ENCODE measurements at places on chromosomes 6 and 20.

- DNase-seq: peak; percentile 68
Measured at GRCh38 chr20:59222253-59223181, 58.9 kb downstream of the ZNF831 start.

GRCh38 chr6:49462599-49462926 lies 490 bp downstream of the MMUT start:
- DNase-seq: no peak

- DNase-seq: peak; percentile 51
Measured at GRCh38 chr6:71012866-71013469, 56.1 kb upstream of the B3GAT2 start.

DNA sequence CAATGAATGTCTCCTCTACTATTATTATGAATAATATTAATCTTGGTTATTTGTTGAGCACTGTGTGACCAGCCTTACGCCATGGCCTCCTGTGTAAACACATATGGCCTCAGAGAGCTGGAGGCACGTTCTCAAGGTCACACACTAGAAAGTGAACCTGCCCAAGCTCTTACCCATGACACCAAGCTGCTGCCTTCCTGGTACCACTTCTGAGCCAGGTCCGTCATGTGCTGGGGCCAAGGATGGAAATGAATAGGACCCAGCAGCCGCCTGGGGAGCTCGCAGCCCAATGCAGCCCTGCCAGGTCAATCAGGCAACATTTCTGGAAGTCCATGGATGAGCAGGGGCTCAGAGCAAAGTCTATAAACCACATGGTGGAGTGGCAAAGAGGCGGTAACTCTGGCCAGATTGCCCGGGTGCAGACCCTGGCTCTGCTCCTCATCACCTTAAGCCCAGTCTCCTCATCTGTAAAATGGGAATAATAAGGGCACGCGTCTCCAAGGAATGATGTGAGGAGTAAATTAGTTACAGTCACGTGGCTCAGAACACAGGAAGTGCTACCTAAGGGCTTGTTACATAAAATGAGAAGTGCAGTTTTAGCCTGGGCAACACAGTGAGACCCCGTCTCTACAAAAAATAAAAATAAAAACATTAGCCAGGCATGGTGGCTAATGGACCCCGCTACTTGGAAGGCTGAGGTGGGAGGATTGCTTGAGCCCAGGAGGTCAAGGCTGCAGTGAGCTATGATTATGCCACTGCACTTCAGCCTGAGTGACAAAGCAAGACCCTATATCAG lies 61.5 kb downstream of the JPH2 start:
- DNase-seq: no peak

GRCh38 chr20:57439432-57439831 lies 48.2 kb downstream of the RBM38 start:
- peak; percentile 62 for DNase-seq

GRCh38 chr20:36984257-36984638 lies 32.7 kb upstream of the SAMHD1 start:
- DNase-seq: no peak

GRCh38 chr6:53645859-53646258 lies 19.7 kb downstream of the KLHL31 start:
- no peak for DNase-seq

- no peak for DNase-seq
Measured at GRCh38 chr6:31560697-31561058, 11.4 kb upstream of the LTA start.

- no peak for DNase-seq
Measured at GRCh38 chr6:64890609-64891008, 816.4 kb downstream of the EYS start.

- DNase-seq: no peak
Measured at GRCh38 chr6:9789201-9789600, 625.7 kb downstream of the TFAP2A start.

- DNase-seq: no peak
Measured at GRCh38 chr20:57464642-57465211, 60.2 kb downstream of the CTCFL start.

GRCh38 chr20:17654649-17655285 lies 27.3 kb downstream of the RRBP1 start:
- no peak for DNase-seq

- no peak for DNase-seq
Measured at GRCh38 chr20:31860390-31861134, 9.8 kb downstream of the DUSP15 start.

DNA sequence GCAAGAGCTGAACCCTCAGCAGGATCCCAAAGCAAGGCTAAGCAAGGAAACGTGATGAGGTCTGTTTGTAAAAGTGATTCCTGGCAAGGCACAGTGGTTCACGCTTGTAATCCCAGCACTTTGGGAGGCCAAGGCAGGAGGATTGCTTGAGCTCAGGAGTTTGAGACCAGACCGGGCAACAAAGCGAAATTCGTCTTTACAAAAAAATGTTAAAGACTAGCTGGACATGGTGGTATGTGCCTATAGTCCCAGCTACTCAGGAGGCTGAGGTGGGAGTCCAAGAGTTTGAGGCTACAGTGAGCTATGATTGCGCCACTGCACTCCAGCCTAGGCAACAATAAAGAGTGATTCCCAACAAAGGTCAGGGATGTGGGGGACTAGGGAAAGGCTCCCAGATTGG lies 4.1 kb upstream of the XKR7 start:
- DNase-seq: no peak

DNA sequence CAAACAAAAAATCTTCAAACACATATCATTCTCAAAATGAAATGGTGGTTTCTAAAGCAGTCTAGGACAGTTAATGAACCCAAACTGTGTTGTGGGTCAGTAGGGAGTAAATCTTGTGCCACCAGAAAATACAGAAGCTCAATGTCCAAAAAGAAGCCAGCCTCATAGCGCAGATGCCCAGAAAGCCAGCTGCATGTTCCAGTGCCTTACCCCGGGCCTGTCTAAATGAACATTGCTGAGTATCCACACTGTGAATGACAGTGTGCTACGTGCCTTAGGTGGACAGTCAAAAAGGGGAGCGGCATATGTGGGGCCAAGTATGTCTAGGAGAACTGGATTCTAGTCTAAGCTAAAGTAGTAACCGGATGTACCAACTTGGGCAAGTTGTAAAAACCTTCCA lies 10.9 kb downstream of the FYN start:
- DNase-seq: peak; percentile 46

GRCh38 chr6:148760568-148761526 lies 14.0 kb downstream of the UST start:
- DNase-seq: peak; percentile 48

DNA sequence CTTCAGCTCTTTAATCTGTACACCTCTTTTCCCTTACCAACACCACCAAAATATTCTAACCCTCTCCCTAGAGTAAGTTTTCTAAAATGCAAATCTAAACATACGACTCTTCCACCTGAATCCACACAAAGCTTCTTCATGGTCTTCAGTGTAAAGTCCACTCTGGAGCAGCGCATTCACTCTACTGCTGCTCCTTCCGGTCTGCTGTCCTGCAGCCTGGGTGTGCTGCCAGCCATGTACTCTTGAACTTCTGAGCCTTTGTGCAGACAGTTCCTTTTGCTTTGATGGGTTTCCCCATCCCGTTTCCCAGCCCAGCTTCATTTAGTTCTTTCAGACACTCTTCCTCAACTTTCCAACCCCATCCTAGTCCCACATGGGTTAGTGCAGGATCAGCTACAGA lies 108.7 kb upstream of the SGK1 start:
- DNase-seq: no peak

GRCh38 chr6:9646342-9647070 lies 768.4 kb downstream of the TFAP2A start:
- peak; percentile 2 for DNase-seq

DNA sequence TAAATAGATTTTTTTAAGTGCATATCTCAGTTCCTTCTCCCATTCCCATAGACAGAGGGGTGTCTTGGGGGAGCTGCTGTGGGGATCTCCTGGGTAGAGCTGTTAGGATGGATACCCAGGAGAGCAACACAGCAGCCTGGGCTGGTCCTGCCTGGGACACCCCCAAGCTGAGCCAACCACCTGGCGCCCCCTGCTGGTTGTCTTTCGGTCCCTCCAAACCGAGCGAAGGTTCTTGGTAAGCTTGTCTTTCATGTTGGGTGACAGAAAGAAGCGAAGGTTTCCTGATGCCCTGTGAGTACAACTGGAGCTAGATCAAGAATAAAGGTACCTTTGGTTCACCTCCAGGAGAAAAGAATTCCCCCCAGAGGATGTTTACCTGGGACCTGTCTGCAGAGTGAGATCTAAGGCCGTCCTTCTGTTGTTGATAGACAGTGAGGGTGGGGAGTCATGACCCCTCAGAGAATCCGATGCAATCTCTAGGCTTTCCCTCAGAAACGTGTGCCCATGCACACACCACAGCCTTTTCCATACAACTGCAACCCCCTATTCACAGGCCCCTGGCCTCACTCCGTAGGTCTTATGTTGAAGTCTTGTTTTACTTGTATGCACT lies 50.8 kb downstream of the SNX9 start:
- peak; percentile 69 for DNase-seq

GRCh38 chr20:35729283-35729807 lies 12.7 kb downstream of the RBM39 start:
- no peak for DNase-seq

GRCh38 chr6:56370127-56370540 lies 122.8 kb upstream of the COL21A1 start:
- DNase-seq: no peak

DNA sequence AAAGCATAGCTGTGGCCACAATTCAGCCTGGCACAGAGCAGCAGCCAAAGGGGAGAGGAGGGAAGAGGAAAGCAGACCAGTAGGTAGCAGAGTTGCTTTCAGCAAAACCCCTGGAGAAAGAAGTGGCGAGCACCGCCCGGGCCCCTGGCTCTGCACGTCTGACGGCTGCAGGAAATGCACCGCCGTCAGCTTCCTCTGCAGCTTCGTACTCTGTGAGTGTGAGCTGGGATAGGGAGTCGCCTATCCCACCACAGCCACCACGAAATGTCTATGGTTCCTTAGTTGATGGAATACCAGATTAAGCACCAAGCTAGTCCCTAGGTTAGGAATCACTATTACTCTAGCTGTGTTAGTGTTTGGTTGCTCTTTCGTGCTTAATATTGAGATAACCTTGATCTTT lies 79.9 kb upstream of the NAA20 start:
- DNase-seq: no peak

- DNase-seq: no peak
Measured at GRCh38 chr6:146944809-146945208, 259.4 kb upstream of the STXBP5 start.

GRCh38 chr6:87574237-87574804 lies 15.5 kb downstream of the RARS2 start:
- DNase-seq: no peak

- no peak for DNase-seq
Measured at GRCh38 chr20:59787538-59787890, 145.9 kb downstream of the SYCP2 start.

- DNase-seq: no peak
Measured at GRCh38 chr20:1370548-1371110, 22.2 kb downstream of the FKBP1A start.

DNA sequence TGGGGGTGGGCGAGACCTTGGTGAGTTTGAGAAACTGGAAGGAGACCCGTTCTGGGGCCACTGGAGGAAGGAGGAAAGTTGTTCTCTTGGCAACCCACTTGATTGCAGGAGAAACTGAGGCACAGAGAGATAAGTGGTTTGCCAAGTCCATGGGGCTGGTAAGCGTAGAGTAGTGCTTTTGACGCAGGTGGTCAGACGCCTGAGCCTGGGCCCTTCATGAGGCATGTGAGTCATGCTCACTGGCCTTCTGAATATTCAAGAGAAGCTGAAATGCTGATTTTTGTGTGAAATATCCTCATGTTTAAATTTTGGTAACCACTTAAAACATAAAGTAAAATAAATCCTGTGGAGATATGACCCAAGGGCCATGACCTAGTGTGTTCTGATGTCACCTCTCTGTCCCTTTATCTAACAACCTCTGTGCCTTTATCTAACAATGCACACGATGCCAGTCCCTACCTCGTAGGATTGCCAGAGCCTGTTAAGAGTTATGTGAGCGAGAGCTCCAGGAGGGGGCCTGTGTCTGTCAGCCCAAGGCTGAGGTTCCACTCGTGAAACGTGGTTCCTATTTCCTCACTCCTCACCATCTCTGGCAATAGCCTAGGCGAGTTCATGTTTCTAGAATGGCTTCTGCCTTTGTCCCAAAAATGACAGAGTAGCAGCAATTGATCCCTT lies 32.8 kb upstream of the PMEPA1 start:
- DNase-seq: no peak

DNA sequence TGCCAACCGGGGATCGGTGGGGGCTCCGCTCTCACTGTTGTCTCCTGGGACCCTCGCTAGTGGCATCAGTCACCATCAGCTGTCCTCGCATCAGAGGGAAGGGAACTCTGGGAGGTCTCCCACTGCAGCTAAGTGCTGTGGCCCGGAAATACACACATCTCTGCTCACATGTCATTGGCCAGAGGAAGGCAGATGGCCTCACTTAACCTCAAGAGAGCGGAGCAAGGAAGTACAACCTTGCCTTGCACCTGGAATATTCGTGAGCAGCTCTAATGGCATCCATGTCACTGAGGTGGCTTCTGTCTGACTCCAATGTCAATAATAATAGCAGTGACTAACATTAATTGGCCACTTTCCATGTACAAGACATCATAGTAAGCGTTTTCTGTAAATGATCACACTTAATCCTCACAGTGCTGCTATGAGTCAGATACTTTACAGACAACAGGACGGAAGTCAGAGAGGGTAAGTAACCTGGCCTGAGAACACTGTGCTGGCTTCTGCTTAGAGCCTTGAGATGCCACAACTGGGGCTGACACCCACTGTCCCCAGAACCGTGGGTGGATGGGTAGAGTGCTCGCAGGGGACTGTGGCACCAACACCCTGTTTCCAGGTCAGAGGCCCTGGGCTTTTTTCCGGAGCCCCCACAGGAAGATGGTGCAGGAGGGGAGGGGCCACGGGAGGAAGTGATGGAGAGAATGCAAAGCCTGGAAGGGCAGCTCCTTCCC lies 6.0 kb downstream of the LHFPL5 start:
- DNase-seq: no peak

- no peak for DNase-seq
Measured at GRCh38 chr6:134420614-134421181, 102.8 kb upstream of the SGK1 start.

DNA sequence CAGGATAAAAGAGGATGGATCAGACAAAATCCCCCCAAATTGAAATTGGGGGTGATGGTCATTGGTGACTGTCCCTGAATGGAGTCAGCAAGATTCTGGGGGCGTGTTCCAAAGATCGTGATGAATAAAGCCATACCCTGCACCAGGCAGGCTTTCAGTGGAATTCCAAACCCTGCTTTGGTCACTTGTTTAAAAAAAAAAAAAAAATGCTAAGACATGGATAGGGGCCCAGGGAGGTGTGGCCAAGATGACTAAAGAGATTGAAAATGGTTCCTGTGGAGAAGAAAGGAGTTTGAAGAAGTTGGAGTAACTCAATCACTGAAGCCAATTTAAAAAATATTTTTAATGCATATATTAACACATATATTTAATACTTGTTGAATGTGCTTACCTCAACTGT lies 161.4 kb upstream of the KCNG1 start:
- no peak for DNase-seq

- no peak for DNase-seq
Measured at GRCh38 chr6:14738933-14739332, 506.9 kb upstream of the JARID2 start.
